ENCODE measurements at places on chromosomes 5 and 9. TPM values are rescaled to one million over a fixed set of nuclear protein-coding genes. Genes with fewer than 3 reads are reported as not detected.

Gene PCDHA1
- polyA plus RNA-seq, result 0.03 TPM

Gene RANBP6
- 10.8 TPM for polyA plus RNA-seq

Gene CD72
- 1.6 TPM for polyA plus RNA-seq

Gene ARRDC1
- 37.5 TPM for polyA plus RNA-seq

Gene FOXD4
- polyA plus RNA-seq, result 0.19 TPM

Gene FST
- 8.2 TPM for polyA plus RNA-seq

Gene IFNB1
- polyA plus RNA-seq, result not detected

All from urinary bladder (tissue), 4 donors.